ENCODE measurements at places on chromosomes 3 and 15. TPM values are rescaled to one million over a fixed set of nuclear protein-coding genes. Genes with fewer than 3 reads are reported as not detected.
A peak's percentile ranks its signal among the peaks of the same experiment; 100 is the strongest.

Gene LMAN1L
- total RNA-seq: 4.6 TPM

DNA sequence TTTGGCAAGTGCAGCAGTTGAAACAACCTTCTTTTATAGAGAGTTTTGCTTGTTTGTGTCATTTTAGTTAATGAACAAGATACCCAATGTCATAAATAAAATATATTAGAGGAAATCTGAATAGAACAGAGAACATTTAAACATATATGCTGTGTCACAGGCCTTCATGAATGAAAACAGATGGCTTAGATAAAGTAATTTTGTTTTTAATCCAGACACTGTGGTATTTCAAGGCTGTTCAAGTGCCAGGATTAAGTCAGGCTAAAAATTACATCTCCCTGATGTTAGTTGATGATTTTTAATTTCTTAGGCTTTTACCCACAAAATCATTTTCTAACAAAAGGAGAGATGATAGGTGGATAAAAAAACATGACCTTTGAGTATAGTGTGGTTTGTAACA is 4.9 kb upstream of the ACKR4 start:
- no peak overlapping the region for H3K4me3 ChIP-seq
- no peaks in the 10 kb centered on the region for H3K4me1 ChIP-seq
- H3K27me3 ChIP-seq: no peaks in the 10 kb centered on the region
- H3K27ac ChIP-seq: no peak overlapping the region

DNA sequence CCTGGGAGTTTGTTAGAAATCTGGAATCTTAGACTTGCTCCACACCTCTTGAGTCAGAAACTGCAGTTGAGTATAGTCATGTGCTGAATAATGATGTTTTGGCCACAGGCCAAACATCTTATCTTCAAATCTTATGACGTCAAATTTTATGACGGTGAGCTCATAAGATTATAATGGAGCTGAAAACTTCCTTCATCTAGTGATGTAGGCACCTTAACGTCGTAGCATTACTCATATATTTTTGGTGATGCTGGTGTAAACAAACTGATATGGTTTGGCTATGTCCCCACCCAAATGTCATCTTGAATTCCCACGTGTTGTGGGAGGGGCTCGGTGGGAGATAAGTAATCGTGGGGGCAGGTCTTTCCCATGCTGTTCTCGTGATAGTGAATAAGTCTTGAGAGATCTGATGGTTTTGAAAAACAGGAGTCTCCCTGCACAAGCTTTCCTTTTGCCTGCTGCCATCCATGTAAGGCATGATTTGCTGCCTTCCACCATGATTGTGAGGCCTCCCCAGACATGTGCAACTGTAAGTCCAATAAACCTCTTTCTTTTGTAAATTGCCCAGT is 268.0 kb upstream of the PROK2 start:
- H3K36me3 ChIP-seq: no peaks in the 10 kb centered on the region
- DNase-seq: no peak
- no peaks in the 10 kb centered on the region for H3K4me1 ChIP-seq
- no peaks in the 10 kb centered on the region for H3K27me3 ChIP-seq
- no peak overlapping the region for H3K4me3 ChIP-seq

DNA sequence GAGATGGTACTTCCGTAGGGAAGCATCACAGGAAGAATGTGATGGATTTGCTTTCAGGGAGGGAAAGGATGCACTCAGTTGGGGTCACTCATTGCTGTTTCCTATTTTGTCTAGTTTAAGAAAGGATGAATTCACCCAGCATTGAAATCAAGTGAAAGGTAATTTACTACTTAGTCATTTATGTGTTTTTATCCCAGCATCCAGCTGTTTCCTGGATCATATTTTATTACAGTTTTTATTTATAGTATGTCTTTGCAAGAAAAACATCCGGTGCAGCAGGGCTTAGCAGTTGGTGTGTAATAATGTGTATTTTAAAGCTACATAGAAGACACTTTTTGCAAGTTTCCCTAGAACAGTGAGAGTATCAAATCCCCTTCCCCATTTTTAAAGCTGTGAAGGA is 37.4 kb upstream of the GOLGA8B start:
- no peak overlapping the region for H3K4me3 ChIP-seq
- no peak overlapping the region for H3K27ac ChIP-seq
- no peaks in the 10 kb centered on the region for H3K27me3 ChIP-seq
- no peaks in the 10 kb centered on the region for H3K4me1 ChIP-seq
- no peaks in the 10 kb centered on the region for H3K36me3 ChIP-seq

- no peak overlapping the region for H3K4me3 ChIP-seq
- H3K27ac ChIP-seq: no peak overlapping the region
- no peaks in the 10 kb centered on the region for H3K27me3 ChIP-seq
- no peaks in the 10 kb centered on the region for H3K4me1 ChIP-seq
- DNase-seq: no peak
- H3K36me3 ChIP-seq: no peaks in the 10 kb centered on the region
Observed at GRCh38 chr3:144127014-144127413, 155.4 kb downstream of the DIPK2A start.

GRCh38 chr15:101437618-101438481 is 51.7 kb downstream of the PCSK6 start:
- peak overlapping the region; percentile 73 for H3K27ac ChIP-seq
- H3K36me3 ChIP-seq: no peaks in the 10 kb centered on the region
- H3K4me3 ChIP-seq: no peak overlapping the region
- no peaks in the 10 kb centered on the region for H3K27me3 ChIP-seq
- peak; percentile 86 for DNase-seq
- peaks cover 48% of the 10 kb centered on the region for H3K4me1 ChIP-seq

DNA sequence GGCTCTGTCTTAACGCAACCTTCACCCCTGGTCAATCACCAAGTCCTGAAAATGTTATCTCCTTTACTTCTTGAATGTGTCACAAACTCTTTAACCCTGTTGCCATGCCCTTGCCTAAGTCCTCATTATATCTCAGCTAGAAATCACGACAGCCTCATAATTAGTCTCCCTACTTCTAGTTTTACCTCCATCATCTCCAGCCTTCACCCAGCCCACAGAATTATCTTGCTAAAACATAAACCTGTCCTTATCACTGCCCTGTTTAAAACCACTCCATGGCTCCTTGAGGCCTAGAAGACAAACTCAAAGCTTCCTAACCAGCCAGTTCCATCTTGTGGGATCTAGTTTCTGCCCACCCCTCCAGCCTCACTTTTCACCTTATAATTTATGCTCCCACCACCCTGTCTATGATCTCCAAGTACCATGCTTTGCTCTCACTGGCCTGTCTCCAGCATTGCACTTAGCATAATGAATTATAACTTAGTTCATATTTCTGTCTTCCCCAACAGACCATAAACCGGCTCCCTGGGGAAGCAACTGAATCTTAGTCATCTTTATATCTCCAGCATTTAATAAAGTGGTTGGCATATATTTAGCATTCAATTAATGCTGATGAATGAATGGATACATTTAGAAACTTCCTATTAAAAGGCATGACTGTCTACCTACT is 39.2 kb downstream of the GPR176 start:
- H3K4me1 ChIP-seq: no peaks in the 10 kb centered on the region
- no peak overlapping the region for H3K27ac ChIP-seq
- no peaks in the 10 kb centered on the region for H3K27me3 ChIP-seq
- DNase-seq: no peak

GRCh38 chr3:38576526-38577370 is 72.7 kb downstream of the SCN5A start:
- H3K4me3 ChIP-seq: no peak overlapping the region
- H3K36me3 ChIP-seq: no peaks in the 10 kb centered on the region
- no peak overlapping the region for H3K27ac ChIP-seq
- peak; percentile 2 for DNase-seq
- no peaks in the 10 kb centered on the region for H3K4me1 ChIP-seq

- DNase-seq: peak; percentile 26
- H3K4me1 ChIP-seq: no peaks in the 10 kb centered on the region
- H3K27me3 ChIP-seq: no peaks in the 10 kb centered on the region
- no peaks in the 10 kb centered on the region for H3K36me3 ChIP-seq
- H3K27ac ChIP-seq: no peak overlapping the region
Observed at GRCh38 chr3:182258538-182259177, 534.6 kb upstream of the ATP11B start.

- H3K27me3 ChIP-seq: no peaks in the 10 kb centered on the region
- peak overlapping the region; percentile 83 for H3K27ac ChIP-seq
- H3K36me3 ChIP-seq: no peaks in the 10 kb centered on the region
- DNase-seq: peak; percentile 31
- H3K4me1 ChIP-seq: no peaks in the 10 kb centered on the region
- peak overlapping the region; percentile 74 for H3K4me3 ChIP-seq
Observed at GRCh38 chr15:24955531-24955921, 739 bp downstream of the SNRPN start.

- no peak overlapping the region for H3K27ac ChIP-seq
- H3K4me1 ChIP-seq: no peaks in the 10 kb centered on the region
- H3K4me3 ChIP-seq: no peak overlapping the region
- no peaks in the 10 kb centered on the region for H3K27me3 ChIP-seq
- H3K36me3 ChIP-seq: no peaks in the 10 kb centered on the region
Observed at GRCh38 chr15:92468991-92469390, 75.3 kb downstream of the ST8SIA2 start.
